ENCODE measurements at places on chromosomes 5 and 9.
A peak's percentile ranks its signal among the peaks of the same experiment; 100 is the strongest.

GRCh38 chr9:18393340-18394130, 80.4 kb upstream of the ADAMTSL1 start:
- no peak for DNase-seq

DNA sequence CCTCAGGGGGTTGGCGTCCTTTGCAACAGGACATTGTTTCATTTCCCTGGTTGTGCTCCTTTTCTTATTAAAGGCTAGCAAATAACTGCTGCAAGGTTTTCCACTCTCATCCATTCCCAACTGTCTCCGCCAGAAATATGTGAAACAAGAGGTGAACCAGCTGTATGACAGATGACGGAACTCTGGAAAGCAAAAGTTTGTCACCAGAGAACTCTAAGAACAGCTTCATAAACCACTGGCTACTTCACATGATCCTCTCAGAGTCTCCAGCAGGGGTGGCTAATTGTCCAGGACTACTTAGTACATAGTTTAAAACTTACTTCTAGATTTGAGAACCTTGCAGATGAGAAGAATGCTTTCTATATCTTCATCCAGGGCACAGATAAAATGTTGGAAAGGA, 195.9 kb upstream of the RAD23B start:
- DNase-seq: no peak

- no peak for DNase-seq
These were observed 63.6 kb downstream of the SUSD1 start for GRCh38 chr9:112111461-112111860.

DNA sequence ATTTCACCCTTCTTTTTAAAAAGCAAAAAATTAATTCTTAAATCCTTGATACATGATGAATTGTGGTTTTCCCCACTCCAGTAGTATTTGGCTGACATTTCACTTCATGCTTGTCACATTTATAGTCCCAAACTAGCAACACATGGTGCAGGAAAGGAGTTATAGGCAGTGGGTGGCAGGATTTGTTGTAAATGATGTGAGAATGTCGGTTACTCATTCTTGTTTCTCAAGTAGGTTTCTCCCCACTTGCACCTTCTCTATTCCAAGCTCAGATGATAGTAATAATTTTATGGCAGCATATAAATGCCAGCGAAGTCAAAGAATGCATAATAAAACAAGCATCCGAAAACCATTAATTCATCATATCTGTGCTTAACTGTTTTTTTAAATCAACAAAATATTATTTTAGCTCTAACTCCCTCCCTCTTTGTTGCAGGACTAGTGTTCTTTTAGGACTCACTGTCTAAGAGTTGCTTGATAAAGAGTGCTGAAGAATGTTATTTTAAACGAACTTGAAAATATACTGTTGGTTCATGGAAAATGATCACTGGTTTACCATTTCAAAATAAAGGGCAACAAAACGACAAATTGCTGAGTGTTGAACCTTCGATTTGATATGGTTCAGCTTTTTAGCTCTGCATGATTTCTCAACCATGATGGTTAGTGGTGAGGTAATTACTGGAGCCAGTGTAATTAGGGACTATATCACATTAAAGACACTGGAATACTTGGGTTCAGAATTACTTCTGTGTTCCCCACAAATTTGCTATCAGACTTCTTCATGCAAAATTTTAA, 88.1 kb upstream of the ADAMTSL1 start:
- DNase-seq: no peak

- no peak for DNase-seq
These were observed 209.3 kb downstream of the ROR2 start for GRCh38 chr9:91740701-91741100.

DNA sequence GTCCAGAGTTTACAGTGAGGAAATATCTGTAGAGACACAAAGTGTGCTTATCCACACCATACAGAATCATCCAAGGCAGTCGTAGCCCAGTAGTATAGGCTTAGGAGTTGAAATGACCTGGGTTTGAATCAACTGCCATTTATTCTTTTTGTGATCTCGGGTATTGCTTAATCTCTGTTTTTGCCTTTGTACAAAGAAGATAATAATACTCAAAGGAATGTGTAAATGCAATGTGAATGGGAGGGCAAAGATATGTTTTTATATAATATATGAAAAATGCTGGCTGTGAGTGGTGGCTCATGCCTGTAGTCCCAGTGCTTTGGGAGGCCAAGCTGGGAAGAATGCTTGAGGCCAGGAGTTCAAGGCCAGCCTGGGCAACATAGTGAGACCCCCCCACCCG, 141.1 kb downstream of the SPATA31D1 start:
- DNase-seq: no peak

- DNase-seq: no peak
These were observed 40.4 kb upstream of the MAN2A1 start for GRCh38 chr5:109649318-109649717.

DNA sequence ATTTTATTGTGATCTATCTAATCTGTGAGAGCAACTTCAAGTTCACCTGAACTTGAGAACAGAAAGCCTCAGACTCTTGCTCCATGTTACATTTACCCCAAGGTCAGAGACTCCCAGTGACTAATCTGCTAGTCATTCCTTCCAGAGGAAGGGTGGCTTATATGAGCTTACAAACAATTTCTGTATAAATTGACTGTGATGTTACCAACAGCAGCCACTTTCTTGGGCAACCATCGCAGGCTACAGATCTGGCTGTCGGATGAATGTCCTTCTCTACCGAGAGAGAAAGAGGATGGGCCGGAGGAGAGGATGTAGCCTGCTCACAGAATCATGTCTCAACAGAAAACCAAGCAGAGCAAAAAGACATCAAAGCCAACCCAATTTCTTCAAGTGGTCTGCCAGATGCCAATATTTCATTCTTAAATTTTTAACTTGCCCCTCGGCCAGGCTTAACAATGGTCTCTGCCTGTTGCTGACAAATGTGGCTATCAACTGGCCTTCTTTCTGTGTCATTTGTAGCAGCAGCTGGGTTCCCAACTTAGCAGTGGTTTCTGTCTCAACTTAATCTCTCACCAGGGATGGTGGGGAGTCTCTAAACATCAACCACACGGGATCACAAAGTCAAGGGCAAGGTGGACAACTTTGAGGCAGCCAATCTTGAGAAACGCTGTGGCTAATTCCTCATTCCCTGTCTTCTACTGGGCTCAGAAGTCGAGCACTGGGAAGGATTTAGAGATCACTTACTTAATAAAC, 81.3 kb downstream of the RAPGEF1 start:
- DNase-seq: no peak

GRCh38 chr9:132244582-132245455, 83.0 kb downstream of the NTNG2 start:
- no peak for DNase-seq

GRCh38 chr9:70639853-70640814, 225.7 kb upstream of the KLF9 start:
- peak; percentile 41 for DNase-seq

- DNase-seq: no peak
These were observed 44.0 kb downstream of the IRF1 start for GRCh38 chr5:132446621-132447020.

DNA sequence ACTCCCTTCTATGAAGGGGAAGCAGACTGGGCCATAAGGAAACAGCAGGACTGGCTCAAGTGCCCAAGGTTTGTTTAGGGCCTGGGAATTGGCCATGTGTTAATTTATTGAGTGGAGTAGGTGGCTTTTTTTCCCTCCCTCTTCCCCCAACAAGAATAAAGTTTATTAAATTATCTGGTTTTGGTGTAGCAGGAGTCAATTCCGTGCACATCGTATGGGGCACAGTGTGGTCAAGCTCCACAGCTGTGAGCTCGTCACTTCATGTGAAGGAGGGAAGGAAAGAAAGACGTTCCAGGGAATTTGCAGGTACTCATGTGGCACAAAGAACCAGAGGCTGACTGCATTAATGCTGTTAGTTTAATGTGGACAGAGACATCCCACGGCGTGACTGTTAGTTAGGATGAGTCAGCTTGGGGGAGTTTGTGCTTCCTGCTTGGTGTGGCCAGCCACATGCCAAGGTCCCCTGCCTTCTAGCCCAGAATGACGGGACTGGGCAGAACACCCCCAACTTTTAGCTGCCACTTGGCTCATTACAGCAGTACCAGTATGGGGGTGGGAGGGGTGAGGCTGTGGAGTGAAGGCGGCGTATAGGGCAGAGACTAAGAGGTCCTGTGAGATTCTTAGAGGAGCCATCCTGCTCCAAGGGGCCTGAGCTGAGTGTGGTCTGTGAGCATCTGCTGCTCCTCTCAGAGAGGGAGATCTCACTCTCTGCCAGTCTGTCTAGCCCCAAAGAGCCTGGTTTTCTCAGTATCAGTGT, 33.2 kb downstream of the CSF1R start:
- DNase-seq: no peak

DNA sequence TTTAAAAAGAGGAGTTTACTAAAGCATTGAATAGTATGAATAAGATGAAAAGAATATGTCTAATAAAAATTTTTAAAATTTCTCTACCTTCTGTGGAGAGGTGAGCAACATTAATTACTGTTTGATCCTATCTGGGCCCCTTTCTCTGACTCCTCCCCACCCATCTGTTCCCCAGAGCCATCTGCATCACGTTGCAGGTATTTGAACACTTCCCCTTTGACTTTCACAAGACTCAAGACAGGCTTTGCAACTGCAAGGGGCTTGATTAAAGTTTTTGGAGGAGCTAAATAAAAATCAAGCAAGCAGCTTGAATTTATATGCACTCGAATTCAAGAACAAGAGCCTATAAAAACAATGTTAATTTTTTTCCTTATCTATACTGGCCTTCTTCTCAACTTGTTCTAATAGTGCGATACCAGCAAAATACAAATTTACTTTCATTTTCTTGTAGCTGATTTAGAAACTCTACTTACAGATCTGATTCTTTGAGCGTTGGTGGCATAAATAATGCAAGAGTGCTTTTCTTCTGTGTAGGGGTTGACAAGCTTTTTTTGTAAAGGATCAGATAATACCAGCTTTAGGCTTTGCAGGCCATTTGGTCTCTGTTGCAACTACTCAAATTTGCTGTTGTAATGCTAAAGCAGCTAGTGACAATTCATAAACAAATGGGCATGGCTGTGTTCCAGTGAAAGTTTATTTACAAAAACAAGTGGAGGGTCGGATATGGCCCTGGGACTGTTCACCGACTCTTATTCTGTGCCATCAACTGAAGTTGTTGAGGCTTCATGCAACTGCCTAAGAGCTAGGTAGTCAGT, 21.2 kb downstream of the TXNDC8 start:
- no peak for DNase-seq

DNA sequence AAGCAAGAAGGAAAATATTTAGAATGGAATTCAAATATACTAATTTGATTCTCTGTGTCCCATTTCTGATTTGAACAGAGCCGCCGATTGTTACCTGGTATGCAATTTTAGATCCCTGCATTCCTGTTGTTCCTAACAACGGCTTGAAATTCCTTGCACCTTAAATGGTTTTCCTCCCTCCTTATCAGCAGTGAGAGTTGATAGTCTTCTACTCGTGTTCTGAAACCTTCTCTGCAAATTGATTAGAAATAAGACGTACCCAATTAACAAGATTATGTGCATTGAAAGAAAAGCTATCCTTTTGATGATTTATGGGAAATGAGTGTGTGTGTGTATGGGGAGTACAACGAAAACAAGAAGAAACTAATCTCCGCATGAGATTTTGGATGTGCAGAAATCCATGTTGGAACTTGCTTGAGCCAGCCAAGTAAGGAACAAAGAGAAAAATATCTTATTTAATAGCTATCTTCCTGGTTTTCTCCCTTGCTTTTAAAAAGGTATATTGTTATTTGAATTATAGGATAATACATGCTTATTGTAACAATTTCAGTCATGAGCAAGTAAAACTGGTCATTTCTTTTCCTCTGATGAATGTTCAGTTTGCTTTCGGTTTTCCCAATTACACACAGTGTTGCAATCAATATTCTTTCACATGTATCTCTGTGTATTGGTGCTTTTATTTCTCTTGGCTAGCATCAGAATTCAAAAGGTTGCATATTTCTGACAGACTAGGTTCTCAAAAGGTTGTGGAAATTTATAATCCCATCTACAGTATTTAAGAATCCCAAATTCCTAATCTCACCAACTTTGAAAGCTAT, 211.1 kb upstream of the ACTBL2 start:
- DNase-seq: no peak

DNA sequence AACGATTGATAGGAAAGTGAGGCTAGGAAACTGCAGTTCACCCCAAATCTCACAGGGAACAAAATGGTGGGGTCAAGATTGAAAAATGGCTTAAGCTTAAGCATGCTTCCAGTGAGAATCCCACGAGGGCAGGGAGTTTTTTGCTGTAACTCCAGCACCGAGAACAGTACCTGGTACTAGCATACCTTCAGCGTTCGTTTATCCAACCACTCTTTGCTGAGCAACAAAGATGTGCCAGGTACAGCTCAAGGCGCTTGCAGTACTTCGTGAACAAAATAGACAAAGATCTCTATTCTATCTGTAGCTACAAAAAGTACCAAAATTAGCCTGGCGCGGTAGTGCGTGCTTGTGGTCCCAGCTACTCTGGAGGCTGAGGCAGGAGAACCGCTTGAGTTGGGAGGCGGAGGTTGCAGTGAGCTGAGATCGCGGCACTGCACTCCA, 778 bp upstream of the PPP6C start:
- DNase-seq: no peak

GRCh38 chr5:148808864-148809642, 17.4 kb upstream of the ADRB2 start:
- DNase-seq: no peak

- no peak for DNase-seq
These were observed 866.3 kb upstream of the WWC1 start for GRCh38 chr5:167425161-167425560.

DNA sequence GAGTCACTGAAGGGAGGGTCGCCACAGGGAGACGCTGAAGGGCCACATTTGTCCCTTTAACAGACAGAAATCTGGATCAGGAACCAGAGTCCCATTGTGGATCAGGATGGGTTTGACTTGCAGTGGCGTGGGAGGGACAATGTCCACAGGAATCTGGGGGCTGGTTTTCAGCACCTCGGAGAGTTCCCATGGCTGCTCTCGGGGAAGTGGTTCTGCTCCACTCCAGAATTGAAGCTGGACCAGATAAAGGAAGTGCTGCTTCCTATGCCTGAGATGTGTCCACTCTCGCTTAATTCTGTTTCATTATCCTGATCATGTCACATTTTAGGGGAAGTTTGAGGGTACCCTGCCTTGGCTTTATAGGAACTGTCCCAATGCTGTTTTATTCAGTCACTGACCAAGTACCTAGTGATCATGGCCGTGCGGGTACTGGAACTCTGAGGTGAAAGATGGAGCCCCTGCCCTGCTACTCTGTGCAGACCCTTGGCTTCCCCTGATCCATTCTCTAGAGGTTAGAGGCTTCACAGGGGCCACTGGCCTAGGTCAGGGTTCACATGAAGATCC, 28.7 kb downstream of the ENHO start:
- DNase-seq: peak; percentile 15

DNA sequence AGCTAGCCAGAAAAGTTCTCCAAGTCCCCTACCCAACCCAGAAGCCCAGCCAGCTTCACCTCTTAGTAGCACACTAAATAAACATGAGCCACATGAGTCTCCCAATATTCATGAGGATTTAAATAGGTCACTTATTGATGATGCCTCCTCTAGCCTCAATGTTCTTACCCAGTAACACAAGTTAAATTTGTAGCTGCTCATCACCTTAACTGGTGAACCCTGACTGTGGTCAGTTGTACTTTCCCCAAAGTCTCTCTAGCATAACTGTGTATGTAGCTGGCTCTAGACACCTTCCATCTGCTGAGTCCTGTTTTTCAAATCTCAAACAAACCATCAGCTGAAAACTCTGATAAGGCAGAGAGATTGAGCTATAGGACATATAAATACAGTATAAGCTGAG, 100.3 kb upstream of the ELAVL2 start:
- DNase-seq: no peak
